ENCODE measurements at places on chromosomes 4 and X. TPM values are rescaled to one million over a fixed set of nuclear protein-coding genes. Genes with fewer than 3 reads are reported as not detected.

DNA sequence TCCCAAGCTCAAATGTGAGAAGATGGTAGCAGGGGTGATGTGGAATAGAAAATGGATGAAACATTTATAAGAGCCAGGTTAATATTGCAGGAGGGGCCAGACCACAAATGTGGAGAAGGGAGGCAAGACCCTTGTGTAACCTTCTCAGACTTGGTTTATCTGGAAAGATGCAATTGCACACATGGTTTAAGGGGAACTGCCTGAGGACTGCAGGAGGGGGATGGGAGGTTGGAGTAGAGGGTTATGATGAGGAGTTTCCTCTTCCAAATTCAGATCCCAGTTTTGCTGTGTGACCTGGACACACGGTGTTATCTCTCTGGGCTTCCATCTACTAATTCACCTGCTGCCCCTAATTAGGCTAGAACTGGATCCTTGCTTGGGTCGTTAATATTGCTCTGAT is 46.1 kb downstream of the RAB40AL start:
- DNase-seq: no peak

GRCh38 chr4:174928575-174929253 is 10.6 kb downstream of the ADAM29 start:
- DNase-seq: no peak

- no peak for DNase-seq
Observed at GRCh38 chrX:25066131-25066530, 50.4 kb upstream of the ARX start.

The SGMS2 gene
- 23.2 TPM for total RNA-seq

The CSAG1 gene
- not detected for total RNA-seq

Data from Right ventricle myocardium inferior (tissue), 1 donor.